ENCODE measurements at places on chromosomes 2 and 18. TPM values are rescaled to one million over a fixed set of nuclear protein-coding genes. Genes with fewer than 3 reads are reported as not detected.

Gene FAM124B
- 0.04 TPM for polyA plus RNA-seq

- DNase-seq = no peak
These were observed 54.1 kb upstream of the EPB41L5 start for GRCh38 chr2:119958670-119959268.

Gene GATA6
- 0.65 TPM for polyA plus RNA-seq

Gene SATB2
- 2.7 TPM for polyA plus RNA-seq

Gene CHST9
- polyA plus RNA-seq = not detected

DNA sequence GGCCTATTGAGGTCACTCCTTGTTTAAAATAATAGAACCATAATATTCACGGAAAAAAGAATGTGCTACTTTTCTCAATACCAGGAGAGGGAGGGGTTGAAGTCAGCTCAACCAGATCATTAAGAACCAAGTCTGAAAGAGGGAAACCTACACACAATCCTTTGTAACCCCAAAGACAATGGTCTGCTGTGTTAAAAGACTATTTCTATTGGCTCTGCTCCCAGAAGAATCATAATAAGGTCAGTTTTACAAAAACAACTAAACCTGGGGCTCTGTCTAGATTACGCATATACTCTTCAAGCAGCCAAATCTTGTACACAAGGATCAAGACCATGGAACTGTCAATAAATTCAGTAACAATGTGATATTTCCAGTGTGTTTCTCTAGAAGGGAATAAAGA lies 177.2 kb upstream of the CRIM1 start:
- DNase-seq = no peak

DNA sequence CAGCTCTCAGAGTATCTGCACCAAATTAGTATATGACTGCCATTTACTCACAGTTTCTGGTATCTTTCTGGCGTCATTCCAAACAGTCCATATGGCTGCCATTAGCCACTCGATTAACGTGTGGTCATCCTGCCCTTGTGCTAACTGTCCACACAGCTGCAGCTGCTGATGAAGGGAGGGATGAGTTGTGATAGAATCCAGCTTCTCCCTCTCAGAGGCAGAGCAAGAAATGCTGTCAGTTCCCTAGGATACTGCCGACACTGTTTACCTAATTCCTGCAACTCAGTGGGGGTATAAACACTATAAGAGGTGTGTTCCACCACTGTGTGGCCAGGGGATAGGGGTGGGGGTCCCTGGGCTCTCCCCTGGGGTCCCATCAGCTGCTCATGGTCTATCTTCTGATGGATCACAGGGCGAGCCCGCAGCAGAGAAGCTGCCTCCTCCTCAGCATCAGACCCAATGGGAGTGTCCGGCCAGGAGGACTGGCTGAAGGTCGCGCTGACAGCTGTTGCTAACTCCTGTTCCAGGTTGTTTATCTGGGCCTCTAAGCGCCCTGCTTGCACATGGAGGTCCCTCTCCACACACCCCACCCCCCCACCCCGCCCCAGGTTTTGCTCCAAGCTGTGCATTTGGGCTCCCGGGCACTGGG lies 17.3 kb upstream of the KLHL23 start:
- peak; percentile 15 for DNase-seq

Gene HAUS1
- polyA plus RNA-seq = 13.8 TPM

DNA sequence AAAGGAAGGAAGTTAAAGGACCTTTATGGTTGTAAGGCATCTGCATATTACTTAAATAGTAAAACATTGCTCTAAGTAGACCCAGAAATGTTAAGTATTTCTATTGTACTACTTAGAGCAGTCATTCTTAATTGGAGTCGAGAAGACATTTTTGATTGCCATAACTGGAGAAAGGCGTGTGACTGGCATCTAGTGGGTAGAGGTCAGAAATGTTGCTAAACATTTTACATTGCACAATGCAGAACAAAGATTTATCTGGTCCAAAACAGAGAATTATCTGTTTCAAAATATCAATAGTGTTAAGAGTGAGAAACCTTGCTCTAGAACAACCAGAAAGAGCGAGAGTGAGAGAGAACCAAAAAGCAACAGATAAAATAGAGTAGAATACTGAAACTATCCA lies 23.3 kb upstream of the ROCK1 start:
- DNase-seq = no peak

GRCh38 chr2:75276093-75277029 lies 77.0 kb upstream of the TACR1 start:
- DNase-seq = no peak

DNA sequence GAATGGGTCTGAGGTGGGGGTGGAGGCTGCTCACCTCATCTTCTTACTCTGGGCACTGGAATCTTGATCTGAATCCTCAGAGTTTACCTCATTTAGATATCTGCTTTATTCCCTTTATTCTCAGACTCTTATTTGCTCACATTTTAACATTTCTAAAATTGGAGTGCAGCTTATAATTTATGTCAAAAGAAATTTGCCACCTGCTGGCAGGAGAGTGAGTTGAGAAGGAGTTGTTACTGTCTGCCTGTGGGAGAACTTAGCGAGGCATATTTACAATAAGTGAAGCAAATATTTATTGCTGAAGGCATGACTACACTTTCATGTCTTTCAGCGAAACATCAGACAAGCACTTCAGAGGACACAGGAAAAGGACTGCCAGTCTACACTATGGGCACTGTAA lies 16.4 kb upstream of the KIAA2012 start:
- DNase-seq = no peak

- no peak for DNase-seq
These were observed 70.5 kb upstream of the RTN4 start for GRCh38 chr2:55120634-55121359.

DNA sequence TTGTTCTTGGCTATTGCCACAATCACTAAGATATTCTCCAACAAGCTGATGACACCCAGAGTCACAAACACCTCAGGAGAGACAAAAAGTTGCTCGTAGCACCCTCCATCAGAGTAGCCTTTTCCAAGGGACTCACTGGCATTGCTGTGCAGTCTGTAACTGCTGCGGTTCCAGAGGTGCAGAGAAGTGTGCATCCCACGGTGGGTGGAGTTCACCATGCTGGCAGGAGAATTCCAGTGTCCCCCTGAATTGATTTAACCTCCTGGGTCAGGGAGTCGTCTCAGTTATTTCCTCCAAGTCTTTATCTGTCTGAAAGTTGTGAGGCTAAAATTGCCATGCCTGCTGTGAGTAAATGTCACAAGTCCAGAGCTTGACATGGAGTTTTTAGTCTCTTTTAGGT lies 443 bp downstream of the MC4R start:
- no peak for DNase-seq

GRCh38 chr2:24329700-24330099 lies 30.6 kb downstream of the ITSN2 start:
- no peak for DNase-seq

DNA sequence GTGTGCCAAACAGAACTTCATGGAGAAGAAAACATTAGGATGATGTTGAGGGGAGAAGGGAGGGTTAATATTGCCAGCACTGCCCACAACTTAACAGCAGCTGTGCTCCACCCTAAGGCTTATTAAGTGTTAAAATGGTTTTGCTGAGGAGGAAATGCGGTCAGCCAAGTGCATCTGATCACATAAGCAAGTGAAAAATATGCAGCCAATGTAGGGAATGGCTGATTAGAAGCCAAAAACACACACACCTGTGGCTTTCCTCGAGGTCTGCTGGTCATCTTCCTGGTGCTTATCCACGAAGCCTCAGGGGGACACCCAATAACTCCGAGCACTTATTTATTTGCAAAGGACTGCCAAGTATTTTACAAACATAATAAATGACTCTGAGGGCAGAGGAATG lies 66.3 kb upstream of the GPR45 start:
- DNase-seq = no peak

- DNase-seq = no peak
These were observed 88.2 kb downstream of the ASAP2 start for GRCh38 chr2:9294764-9295163.

GRCh38 chr2:200772620-200773019 lies 39.1 kb upstream of the BZW1 start:
- no peak for DNase-seq

DNA sequence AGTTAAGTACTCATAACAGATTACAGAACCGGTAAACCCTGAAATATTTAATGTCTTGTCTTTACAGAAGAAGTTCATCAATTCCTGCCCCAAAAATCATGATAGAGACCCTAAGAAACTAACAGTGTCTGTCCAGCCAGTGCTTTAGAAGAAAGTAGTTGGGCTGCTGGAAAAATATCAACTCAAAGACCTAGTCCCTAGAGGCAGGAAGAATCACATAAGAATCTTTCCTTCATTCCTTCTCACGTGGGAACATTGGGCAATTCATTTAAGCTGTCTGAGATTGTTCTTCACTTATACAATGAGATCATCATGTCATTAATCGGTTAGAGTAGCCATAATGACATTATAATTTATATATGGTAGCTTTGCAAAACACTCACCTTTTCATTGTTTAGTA lies 156.4 kb downstream of the CCBE1 start:
- no peak for DNase-seq

Gene CYTIP
- not detected for polyA plus RNA-seq

DNA sequence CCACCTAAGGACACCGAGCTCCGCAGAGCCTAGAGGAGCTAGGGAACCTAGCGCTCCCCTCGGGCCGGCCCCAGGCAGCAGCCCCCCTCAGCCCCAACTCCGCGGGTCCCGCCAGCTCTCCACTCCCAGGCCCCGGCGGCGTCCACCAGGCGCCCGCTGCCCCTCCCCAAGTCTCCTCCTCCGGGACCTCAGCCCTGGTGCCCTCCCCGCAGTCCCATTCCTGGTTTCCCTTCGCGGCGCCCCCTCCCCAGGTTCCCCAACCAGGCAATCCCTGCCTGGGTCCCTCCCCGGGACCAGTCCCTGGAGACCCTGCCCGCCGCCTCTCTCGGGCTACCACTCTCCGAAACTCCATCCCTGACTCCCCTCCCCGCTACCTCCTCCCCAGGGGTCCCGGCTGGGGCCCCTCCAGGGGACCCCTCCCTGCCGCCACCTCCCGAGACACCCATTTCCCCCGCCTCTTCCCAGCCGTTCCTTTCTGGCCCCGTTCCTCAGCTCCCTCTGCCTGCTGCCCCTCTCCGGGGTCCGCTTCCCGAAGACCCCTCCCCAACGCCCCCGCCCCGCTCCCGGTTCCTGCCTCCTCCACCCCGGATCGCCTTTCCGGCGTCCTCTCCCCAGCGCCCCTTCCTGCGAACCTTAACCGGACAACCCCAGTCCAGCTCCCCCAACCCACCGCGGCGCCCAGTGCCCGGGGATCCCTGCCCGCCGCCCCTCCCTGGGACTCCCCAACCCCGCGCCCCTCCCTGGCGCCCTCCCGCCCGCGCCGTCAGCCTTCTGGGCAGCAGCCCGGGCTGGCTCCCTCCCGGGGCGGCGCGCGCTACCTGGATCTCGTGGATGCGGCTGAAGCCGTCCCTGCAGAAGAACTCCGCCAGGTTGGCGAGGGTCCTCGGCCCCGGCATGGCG lies 678 bp downstream of the CYP27C1 start:
- no peak for DNase-seq

DNA sequence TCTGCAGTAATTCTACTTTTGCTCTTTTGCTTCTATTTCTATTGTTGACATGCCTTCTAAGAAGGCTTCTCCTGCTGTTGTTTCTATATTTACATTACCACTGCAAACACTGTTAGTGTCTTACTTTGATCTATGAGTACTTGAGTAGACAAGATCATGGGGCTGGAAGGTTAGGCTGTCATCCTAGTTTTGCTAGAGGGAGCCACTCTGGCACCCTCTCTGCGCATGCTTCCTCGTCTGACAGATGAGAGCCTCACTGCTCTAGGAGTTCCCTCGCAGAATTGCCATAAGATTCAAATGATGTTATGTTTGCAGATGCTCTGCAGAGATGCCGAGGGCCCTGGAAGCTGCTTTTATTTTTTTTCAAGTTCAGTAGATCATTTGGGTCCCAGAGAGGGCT lies 185.6 kb downstream of the RNF144A start:
- no peak for DNase-seq

DNA sequence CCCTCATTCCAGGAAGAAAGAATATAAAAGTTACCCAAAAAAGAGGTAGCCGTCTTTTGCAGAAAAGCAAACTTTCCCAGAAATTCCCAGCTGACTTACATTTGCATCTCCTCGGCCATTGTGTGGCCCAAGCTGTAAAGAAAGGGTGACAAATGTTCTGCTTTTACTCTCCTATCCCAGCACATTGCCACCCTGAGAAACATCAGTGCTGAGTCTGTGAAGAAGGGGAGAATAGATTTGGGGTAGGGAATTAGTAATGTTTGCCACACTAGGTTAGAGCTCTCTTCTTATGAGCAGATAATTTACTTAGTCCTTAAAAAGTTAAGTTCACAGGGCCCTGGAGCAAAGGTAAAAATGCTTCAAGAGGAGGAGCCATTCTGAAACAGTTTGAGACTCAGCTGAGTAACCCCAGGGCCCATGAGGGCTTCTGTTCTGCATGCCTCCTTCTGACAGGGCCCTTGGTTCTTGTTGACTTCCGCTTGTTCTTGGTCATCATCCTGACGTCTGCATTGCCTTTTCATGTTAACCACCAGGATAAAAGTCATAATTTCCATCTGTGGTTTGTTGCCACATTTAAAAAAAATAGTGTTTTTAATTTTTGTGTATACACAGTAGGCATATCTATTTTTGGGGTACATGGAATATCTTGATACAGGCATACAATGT lies 550.7 kb downstream of the RNF144A start:
- no peak for DNase-seq

Gene ATRAID
- 268 TPM for polyA plus RNA-seq

DNA sequence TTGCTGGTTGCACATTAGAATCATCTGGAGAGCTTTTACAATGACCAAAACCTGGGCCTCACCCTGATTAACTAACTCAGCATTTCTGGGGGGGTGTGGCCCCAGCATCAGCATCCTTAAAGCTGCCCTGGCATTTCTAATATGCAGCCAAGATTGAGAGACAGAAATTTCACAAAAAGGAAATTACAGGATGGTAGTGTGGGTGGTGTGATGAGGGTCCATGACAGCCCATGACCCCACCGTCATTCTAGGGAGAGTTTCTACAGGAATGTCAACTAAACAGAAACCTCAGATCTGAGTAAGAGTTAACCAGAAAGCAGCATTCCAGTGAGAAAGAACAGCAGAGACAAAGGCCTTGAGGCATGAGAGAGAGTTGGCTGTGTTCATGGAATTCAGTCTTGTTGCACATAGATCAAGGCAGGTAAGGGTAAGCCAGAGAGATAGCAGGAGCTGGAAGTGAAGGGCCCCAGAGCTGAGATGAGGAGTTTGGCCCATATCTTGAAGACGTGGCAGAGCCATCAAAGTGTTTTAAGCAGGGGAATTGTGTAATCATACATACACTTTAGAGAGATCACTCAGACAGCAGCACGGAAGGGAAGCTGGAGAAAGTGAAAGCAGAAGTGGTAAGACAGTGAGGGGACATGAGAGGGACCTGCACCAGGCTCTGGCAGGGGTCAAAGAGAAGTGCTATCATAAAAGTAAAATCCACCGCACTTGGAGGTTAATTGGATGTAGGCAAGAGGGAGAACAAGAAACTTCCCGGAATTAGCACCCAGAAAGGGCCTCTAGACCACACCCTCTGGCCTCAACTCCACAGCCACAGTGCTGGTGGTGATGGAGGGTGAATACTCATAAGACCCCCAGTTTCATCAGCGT lies 7.8 kb upstream of the TRABD2A start:
- DNase-seq = no peak

DNA sequence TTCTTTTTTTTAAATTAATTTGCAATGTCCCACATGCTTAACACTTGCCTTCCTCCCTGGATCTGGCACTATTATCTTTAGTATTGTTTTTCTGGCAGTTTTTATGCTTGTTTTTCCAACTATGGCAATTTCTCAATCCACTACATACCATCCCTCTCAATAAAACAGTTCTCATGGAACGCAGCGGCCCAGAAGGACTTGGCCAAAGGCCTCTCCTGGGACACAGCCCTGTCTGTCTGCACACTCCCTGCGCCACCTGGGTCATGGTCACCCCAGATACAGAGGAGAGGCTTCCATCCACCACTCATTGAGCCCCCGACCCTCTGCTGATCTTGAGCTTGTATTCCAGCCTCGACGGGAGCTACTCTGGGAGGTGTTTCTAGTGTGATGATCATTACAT lies 91.2 kb downstream of the TWIST2 start:
- peak; percentile 74 for DNase-seq
